BE2C (cell line): ENCODE measurements at places on chromosomes 7 and 10.
A peak's percentile ranks its signal among the peaks of the same experiment; 100 is the strongest.

GRCh38 chr7:139774376-139774775, 3.4 kb downstream of the HIPK2 start:
- DNase-seq, result no peak

DNA sequence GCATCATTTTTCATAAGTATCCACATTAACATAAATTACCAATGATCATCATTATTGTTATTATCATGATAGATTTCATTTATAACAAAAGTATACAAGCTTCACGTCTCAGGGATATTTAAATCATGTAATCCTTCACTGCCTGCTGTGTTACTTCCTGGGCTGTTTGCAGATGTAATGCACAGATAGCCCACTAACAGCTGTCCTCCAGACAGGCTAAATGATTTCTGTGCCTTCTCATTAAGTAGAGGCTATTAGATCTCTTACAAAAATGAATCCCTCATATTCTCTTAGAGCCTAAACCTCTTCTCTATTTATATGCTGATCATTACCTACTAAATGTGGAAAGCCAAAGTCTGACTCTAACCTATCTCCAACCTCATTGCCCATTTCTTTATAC, 9.3 kb downstream of the PCLO start:
- DNase-seq, result peak; percentile 46

- no peak for DNase-seq
Measured at GRCh38 chr7:18378989-18379605, 116.5 kb upstream of the HDAC9 start.

- DNase-seq, result no peak
Measured at GRCh38 chr10:132739225-132739613, 46.7 kb downstream of the NKX6-2 start.

DNA sequence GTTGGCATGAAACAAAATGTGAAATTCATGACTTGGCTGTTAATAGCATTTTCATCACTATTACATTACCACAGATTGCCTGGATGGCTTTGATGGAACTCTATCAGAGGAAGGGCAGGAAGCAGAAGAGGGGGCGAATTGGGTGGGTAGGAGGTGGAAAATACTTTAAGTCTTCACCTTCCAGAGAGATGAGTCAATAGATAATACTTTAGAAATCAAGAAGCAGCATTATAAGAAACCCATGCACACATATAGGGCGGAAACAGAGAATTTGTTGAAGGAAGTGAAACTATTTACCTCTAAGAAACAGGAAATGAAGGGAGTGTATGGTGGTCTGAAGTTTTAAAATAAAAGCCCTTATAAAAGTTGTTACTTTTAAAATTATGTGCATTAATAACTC, 152.1 kb upstream of the TARP start:
- DNase-seq, result no peak

DNA sequence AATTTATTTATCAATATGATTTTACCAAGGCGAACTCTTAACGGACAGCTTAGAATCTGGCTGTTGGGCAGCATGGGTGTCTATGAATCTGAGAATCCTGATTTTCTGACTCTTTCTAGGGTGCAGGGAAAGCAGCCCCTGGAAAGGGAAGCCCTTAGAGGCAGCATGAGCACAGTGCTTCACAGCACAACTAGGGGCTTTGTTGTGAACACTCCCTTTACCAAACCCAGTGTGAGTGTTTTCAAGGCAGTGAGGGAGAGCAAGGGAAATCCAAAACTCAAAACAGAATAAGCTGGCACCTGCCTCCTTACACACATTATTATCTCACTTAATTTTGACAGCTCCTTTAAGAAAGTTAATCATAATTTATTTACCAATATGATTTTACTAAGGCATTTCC, 116.3 kb upstream of the CSTF2T start:
- no peak for DNase-seq

DNA sequence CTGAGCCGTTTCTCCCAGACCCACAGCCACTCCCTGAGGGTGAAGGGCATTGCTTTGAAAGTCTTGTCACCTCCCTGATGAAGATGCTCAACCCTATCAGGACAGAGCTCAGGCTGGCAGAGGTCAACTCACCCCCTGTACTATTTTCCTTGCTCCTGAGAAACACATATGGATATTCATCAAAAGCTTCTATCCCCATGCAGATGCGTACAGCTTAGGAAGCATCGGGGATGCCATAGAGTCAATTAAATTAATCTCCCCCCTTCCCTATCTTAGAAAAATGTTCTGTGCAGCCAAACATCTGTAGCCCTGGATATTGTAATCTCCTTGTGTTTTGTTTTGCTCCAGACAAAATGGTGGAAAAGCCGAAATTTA, 67.2 kb downstream of the EMX2 start:
- DNase-seq, result no peak

GRCh38 chr7:141685285-141686023, 16.5 kb downstream of the DENND11 start:
- no peak for DNase-seq

DNA sequence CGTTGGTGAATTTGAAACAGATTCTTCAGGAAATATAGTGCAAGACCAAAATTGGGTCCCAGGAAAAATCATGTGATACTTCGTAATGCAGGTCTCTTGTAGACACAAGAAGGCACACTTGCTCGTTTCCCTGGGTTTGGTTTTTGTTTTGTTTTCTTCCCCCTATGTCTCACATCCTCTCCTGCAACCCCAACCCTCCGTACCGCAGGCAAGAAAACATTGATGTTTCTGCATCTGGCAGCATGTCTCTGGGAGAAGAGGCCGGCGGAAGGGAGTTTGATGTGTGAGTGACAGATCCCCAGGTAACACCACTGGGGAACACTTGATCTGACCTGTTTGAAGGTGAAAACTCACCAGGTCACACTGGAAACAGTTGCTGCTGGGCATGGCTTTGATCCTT, 718.5 kb downstream of the AUTS2 start:
- DNase-seq, result no peak

DNA sequence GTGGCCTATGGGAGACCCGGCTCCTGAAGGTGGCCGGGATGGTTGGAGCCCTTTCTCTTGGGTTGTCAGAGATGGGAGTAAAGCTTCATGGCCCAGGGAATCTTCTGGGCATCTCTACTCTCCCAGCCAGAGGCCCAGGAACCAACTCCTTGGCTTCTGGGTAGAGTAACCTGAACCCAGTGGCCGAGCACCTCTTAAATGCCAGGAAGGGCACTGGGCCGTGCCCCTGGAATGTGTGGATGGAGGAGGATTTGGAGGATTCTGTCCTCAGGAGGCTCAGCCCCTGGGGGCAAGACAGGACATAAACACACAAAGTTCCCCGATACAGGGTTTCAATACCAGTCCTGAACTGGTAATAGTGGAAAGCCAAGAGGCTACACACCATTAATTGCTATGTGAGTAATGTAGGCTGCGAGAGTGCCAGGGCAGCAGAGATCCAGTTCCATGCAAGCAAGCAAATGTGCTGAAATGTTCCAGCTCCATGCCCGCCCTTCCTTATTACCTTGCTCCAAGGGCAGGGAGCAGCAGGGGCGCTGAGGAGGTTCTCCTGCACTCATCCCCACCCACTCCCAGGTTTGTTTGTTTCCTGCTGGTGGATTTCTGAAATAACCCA, 1.2 kb downstream of the PALD1 start:
- no peak for DNase-seq

DNA sequence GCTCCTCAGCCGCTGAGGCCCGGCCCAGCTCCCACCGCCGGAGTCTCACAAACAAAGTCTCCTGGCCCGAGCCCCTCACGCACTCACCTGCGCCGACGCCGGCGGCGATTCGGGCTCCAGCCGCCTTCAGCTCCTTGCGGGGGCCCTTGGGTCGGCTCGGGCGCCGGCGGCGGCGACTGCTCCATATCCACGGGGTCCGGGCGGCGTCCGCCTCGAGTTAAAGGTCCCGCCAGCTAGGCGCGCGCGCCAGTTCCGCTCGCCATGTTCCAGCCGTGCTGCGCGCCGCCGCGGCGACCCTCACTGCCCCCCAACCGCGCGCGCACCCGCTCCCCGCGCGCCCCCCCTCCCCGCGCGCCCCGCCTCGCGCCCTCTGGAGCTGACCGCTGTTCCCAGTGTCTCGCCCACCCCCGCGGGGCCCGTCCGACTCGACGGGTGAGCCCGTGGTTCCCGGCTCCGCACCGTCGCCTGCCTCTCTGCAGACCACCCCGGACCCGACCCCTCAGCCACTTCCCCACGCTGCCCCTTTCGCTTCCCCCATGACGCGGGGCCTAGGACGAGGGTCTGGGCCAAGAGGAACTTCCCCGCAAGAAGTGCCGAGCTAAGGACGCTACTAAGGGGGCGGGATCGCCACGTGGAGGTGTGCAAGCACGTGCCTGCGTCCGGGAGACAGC, 396.1 kb downstream of the ZNF33B start:
- no peak for DNase-seq

DNA sequence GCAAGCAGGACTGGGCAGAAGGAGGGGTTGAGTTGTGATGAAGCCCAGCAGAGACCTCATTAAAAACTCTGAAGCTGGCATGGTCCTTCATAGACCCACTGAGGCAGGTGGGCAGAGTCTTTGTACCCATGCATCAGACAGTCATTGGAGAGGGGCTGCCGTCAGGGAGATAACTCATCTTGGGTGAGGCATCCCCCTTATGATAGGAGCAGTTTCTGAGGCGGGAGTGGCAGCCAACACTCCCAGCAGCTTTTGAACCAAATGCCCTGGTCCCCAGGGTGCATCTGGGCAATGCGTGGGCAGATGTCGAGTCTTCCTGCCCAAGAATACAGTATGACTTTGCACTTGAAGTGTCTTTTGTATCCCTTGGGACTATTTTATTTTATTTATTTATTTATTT, 68.1 kb downstream of the HTR5A start:
- no peak for DNase-seq

DNA sequence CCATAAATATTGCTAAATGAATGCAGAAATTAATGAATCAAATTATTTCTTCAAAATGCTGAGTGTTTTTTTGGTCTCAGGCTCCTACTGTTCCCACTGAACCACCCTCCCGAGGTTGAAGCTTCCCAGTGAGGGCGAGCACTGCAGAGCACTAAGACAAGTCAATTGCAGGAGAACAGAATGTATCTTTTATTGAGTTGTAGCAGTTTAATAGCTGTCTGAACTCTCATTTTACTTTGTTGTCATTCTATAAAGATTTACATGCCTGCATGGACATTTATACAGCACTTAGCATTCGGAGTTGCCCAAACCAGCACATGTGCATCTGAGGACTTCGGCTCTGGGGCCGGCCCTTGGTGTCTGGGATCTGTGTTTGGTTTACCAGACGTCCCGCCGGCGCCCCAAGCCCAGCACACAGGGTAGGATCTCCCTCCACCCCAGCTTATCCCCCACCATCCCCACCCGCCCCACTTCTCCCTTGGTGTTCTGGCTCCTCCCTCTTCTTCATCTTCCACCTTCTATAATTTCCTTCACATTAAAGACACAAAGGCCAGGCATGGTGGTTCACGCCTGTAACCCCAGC, 211.0 kb upstream of the SH2B2 start:
- DNase-seq, result no peak

GRCh38 chr10:132397671-132398565, 918 bp downstream of the PWWP2B start:
- peak; percentile 62 for DNase-seq

GRCh38 chr10:78445308-78445707, 411.6 kb downstream of the RPS24 start:
- no peak for DNase-seq

GRCh38 chr10:5526691-5527331, 2.0 kb downstream of the CALML3 start:
- no peak for DNase-seq

- DNase-seq, result no peak
Measured at GRCh38 chr10:89175816-89176215, 31.3 kb downstream of the CH25H start.

GRCh38 chr10:6781133-6781770, 201.2 kb upstream of the PRKCQ start:
- DNase-seq, result no peak

DNA sequence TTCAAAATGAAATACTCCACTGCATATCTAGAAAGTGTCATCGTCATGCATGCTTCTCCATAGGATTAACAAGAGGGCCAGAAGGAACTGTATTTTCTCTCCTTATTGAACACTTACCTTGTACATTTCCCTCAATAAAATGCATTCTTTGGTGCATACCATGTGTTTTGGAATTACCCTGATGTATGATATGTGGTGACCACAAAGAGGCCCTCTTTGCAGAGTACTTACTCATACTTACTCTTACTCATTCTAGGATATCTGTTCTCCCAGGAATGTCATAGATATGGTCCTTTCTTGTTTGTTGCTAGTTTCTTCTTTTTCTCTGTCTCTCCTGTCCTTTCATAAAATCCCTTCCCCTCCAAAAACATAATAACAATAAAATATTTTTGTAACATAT, 1087.1 kb upstream of the POT1 start:
- DNase-seq, result no peak

GRCh38 chr7:120272261-120272660, 714 bp upstream of the KCND2 start:
- DNase-seq, result no peak

- no peak for DNase-seq
Measured at GRCh38 chr7:110253093-110253492, 837.8 kb upstream of the LRRN3 start.
